ENCODE measurements at places on chromosomes 3 and 15. TPM values are rescaled to one million over a fixed set of nuclear protein-coding genes. Genes with fewer than 3 reads are reported as not detected.

DNA sequence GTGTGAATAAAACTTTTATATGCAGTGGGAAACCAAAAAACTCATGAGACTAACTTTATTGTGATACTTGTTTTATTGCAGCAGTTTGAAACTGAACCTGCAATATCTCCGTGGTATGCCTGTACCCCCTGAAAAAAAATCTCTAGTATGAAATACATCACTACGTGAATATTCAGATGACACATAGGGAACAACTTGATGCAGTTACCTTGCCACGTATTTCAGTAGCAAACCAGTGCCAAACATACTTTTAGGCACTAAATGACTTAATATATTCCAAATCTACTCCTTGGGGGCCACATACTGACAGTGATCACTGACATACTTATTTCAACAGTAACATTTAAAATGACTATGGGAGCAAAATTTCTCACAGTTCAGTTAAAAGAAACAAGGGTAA lies 13.8 kb downstream of the CRBN start:
- no peak for DNase-seq

DNA sequence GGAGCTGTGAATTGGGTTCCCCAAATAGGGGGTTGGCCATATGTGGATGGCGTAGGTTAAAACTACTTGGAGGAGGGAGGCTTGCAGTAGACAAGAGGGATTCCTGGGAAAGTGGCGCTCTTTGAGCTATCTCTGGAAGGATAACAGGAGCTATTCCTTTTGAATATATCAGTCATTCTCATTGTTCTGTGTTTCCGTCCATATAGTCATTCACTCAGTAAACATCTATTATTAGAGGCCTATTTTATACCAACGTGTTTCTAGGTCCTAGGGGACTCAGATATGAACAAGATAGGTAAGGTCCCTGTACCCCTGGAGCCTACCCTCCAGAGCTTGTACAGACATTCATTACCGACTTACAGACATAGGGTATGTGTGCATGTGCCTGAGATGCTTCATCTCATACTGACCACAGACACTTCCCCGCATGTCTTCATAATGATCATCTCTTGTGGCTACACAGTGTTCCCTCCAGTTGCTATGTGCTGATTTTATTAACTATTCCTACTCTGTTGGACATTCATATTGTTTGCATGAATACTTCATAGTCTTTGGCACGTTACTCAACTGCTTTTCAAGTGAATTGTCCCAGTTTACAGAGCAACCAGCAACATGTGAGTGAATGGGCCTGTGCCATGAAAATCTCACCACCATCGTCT lies 55.8 kb upstream of the VILL start:
- DNase-seq, result no peak

DNA sequence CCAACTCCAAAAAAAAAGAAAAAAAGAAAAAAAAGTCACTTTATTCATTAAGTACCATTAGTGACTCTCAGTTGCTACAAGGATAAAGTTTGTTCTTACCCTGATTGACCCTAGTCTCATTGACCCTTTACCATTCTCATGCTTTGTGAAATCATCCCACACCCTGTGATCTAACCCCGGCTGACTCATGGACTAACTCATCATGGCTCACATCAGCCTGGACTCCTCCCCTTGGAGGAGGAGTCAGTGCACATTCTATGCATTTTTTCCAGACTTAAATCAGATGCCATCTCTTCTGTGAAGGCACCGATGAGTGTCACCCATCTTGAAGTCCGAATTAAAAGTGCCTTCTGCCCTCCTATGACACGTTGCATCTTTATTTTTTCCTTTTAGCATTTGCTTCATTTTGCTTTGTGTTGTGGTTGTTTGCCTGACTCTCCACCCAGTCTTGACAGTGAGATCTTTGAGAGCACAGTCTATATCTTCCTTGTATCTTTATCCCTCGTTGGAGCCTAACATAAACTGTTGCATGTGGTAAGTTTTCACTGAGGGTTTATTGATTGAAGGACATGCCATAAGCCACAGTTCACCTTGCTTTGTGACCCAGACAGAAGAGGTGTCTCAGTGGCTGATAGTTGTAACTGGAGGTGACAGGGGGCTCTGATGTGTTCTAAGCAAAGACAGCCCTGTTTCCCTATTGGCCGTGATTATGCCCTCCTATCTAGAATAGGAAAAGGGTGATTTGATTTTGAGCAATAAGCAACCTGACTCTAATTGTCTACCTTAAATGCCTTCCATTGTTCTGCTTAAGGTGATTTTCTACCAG lies 72.1 kb downstream of the IL1RAP start:
- no peak for DNase-seq

- DNase-seq, result no peak
These were observed 54.5 kb downstream of the TOP2B start for GRCh38 chr3:25610167-25610566.

DNA sequence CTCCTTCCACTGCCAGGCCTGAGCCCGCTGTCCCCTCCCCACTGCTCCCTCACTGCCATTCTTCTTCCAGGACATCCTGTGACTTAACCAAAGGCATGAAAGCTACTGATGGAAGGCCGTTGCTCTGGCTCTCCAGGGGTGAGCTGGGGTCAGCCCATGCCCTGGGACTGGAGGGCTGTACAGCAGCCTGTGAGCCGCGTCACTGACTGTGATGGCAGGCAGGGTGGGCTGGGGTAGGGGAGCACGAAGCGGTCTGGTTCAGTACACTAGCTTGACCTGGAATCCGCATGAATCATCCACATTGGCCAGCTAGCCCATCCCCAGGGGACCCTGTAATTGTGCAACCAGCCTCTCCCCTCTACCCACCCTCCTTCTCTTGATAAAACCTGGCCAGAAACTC lies 30.8 kb downstream of the CORO2B start:
- DNase-seq, result no peak

DNA sequence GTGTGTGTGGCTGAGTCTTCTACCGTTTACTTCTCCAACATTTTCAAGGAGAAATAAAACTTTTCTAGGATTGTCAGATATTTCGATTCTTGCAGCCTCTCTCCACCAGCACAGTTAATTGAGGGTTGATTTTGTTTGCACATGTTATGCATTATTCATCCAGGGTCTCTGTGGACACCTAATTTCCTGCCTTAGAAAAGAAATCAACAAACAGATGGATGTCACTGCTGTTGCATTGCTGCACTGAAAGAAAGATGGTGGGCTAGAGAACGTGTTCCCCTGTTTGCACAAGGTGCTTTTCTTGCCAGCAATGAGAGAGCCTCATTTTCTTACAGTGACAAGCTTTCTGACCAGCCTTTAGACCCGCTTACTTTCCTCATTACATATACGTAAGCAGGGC lies 150.0 kb downstream of the CLSTN2 start:
- no peak for DNase-seq

- no peak for DNase-seq
These were observed 244.2 kb upstream of the ST8SIA2 start for GRCh38 chr15:92149465-92149864.

GRCh38 chr3:158573714-158574113 lies 2.7 kb downstream of the MLF1 start:
- no peak for DNase-seq

- no peak for DNase-seq
These were observed 14.2 kb downstream of the FBN1 start for GRCh38 chr15:48631176-48631770.

DNA sequence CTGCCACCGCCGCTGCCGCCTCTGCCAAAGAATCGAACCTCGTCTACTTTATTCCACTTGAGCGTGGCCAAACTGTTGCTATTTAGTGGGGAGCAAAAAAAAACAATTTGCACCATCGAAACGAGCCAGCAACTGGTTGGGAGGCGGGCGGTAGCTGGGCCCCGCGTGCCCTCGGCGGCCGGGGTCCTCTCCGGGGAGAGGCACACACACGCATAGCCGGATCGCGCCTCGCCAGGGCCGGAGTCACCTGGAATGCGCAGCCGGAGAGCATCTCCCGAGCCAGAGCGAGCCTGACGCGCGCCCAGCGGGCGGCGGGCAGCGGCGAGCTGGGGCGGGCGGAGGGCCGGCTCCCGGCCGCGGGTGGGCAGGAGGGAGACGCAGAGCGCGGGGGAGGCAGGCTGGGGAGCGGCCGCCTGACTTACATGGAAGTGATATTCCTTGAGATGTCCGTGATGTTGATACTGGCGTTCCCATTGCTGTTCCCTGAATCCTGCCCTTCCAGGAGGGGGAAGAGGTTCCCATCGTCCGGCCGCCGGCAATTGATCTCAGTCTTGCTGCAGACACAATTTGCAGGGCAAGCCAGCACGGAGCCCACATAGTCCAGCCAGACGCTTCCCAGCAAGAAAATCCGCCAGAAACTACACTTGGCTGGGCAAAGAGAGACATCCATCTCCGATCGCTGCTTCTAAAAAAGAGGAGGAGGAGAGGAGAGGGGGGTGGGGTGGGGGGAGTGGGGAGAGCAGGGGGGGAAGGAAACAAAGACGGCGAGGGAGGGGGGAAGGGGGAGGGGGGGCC lies 858 bp downstream of the NTRK3 start:
- DNase-seq, result no peak

GRCh38 chr3:127734754-127735473 lies 62.2 kb downstream of the ABTB1 start:
- DNase-seq, result peak; percentile 53

GRCh38 chr3:44000586-44000985 lies 241.1 kb upstream of the TOPAZ1 start:
- no peak for DNase-seq

GRCh38 chr3:108001457-108001856 lies 89.4 kb downstream of the CD47 start:
- DNase-seq, result no peak

GRCh38 chr15:69624155-69624520 lies 171.5 kb downstream of the RPLP1 start:
- no peak for DNase-seq

- DNase-seq, result no peak
These were observed 2.4 kb downstream of the UROC1 start for GRCh38 chr3:126515066-126515706.

DNA sequence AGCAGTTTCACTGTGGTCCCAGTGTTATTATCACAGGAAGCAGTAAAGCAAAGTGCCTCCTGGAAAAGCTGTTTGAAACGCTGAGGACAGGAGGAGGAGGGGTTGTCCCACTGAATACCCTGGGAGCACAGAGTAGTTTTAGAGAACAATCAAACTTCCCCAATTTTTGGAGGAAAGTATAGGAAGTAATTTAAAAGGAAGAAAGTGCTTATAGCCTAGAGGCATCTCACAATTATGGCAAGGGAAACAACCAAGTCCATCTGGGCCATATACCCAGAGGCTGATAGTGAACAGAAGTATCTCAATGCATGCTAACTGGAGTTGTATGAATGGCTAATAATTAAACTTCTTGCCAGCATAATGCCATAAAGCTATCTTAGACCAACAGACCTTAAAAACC lies 137.2 kb upstream of the EPHA6 start:
- no peak for DNase-seq

GRCh38 chr15:51245628-51246027 lies 92.8 kb downstream of the CYP19A1 start:
- no peak for DNase-seq

DNA sequence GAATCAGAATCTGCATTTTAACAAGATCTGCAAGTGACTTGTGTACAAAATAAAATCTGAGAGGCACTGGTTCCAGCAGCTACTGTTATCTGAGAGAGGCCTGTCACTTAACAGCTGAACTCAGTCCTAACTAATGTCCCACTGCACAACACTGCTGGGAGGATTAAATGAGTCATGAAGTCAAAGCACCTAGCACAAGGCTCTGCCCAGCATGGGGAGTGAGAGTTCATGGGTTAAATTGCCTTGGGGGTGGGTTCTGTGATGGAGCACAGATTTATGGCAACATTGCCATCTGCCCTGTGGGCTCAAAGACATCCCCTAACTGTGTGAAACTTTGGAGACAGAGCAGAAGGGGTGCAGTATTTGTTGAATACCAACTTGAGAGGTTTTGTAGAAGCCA lies 250.9 kb downstream of the PLCL2 start:
- DNase-seq, result no peak

Gene VGLL3
- 36.2 TPM for total RNA-seq

Gene ERICH6
- total RNA-seq, result 0.21 TPM

Gene FAM81A
- 2.0 TPM for total RNA-seq

Gene OCA2
- 3.0 TPM for total RNA-seq

Gene PPIP5K1
- total RNA-seq, result 20.7 TPM

Gene TTLL13
- total RNA-seq, result not detected
